ENCODE measurements at places on chromosomes 12 and 14.

- no peak for DNase-seq
Measured at GRCh38 chr12:80636832-80637231, 70.6 kb upstream of the MYF6 start.

DNA sequence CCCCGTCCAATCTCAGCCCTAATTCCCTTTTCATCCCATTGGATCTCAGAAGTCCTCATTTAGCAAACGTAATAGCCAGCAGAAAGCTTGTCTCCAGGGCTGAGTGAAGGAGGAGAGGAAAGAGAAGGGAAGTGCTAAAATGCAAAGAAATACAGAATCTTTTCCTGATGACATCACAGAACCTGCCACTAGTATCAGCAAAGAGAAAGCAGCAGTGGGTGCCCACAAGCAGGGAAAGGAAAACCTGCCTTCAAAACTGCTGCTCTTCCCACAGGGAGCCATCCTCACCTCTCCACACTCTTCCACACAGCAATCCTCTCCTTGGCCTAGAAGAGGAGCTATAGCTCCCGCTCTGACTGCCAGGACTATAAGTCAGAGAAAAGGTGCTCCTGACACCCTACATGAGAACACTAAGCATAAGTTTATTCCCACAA lies 11.3 kb downstream of the MED13L start:
- no peak for DNase-seq

- DNase-seq = no peak
Measured at GRCh38 chr12:56872366-56872765, 61.8 kb downstream of the SDR9C7 start.

DNA sequence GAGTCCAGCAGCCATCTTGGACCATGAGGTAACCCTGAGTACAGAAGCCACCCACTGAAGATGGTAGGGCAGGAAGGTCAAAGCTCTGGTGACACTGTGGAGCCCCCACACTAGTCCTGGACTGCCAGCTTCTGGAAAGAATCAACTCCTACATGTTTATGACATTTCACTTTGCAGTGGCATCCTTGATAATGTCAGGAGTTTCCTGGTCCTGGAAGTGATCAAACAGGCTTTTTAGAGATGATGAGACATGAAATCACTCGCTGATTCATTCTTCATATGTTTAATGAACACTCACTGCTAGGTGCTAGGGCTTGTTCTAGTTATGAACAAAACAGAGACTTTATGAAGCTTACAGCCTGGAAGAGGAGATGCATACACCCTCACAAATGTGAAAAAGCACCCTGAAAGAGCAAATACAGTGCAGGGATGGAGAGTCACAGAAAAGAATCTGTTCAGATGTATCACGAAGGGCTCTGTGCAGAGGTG lies 15.8 kb upstream of the HNF1A start:
- DNase-seq = no peak

GRCh38 chr14:103223818-103224352 lies 100.6 kb downstream of the TNFAIP2 start:
- DNase-seq = no peak

- peak; percentile 15 for DNase-seq
Measured at GRCh38 chr14:52043690-52044089, 25.2 kb downstream of the NID2 start.

DNA sequence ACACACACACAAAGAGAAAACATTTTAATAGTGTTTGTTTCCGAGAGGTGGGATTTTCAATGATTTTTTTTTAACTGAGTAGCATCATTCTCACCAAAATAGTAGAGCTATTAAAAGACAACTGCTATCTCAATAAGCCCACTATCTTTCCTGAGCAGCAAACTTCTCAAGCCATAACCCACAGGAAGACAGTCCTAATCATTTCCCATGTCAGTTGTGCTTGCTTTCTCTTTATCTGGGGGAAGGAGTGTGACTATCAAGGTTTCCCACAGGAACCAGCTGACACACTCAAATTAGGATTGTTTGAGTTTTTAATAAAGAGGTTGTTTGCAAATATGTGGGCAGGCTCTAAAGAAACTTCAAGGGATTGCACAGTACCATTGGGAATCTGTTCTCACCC lies 4.9 kb upstream of the MAX start:
- DNase-seq = no peak

GRCh38 chr12:1978078-1978862 lies 26.0 kb downstream of the DCP1B start:
- no peak for DNase-seq

GRCh38 chr12:121214855-121215745 lies 5.2 kb downstream of the P2RX4 start:
- peak; percentile 90 for DNase-seq

GRCh38 chr12:58452546-58452945 lies 467.8 kb downstream of the LRIG3 start:
- no peak for DNase-seq

- no peak for DNase-seq
Measured at GRCh38 chr12:19058235-19059021, 71.1 kb upstream of the PLEKHA5 start.

- DNase-seq = peak; percentile 86
Measured at GRCh38 chr12:8675591-8676036, 13.0 kb upstream of the MFAP5 start.

- DNase-seq = no peak
Measured at GRCh38 chr12:62758216-62758615, 176.7 kb downstream of the PPM1H start.

DNA sequence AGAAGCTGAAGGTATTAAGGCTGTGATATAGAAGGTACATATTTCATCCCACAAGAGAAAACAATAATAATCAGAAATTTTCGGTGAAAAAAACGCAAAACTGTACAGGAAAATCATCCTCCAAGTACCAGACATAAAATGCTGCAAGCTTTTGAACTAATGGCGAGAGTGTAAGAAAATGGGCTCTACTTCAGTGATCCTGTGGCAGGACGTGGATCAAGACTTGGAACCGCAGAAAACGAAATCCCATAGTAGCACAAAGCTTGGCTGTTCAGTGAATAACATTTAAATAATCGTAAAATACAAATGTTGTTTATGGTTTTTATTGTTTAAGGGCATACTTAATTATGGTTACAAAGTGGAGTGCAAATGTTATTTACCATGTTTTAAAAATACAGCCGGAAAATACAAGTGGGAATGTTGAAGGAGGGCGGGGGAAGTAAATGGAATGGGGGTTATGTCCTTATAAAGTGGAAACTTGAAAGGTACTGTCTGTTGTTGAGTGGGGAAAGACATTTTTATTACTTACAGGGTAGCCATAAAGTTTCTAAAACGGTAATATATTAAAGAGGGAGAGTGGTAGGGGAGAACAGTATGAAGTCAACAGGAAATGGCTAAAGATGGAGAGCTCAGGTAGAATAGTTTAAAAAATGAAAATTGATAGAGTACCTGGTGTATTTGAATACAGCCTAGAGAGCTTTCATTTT lies 1.1 kb downstream of the SMIM10L1 start:
- no peak for DNase-seq

- no peak for DNase-seq
Measured at GRCh38 chr12:54352891-54353874, 11.1 kb downstream of the GPR84 start.

- DNase-seq = no peak
Measured at GRCh38 chr12:132702640-132703039, 8.0 kb upstream of the PGAM5 start.

DNA sequence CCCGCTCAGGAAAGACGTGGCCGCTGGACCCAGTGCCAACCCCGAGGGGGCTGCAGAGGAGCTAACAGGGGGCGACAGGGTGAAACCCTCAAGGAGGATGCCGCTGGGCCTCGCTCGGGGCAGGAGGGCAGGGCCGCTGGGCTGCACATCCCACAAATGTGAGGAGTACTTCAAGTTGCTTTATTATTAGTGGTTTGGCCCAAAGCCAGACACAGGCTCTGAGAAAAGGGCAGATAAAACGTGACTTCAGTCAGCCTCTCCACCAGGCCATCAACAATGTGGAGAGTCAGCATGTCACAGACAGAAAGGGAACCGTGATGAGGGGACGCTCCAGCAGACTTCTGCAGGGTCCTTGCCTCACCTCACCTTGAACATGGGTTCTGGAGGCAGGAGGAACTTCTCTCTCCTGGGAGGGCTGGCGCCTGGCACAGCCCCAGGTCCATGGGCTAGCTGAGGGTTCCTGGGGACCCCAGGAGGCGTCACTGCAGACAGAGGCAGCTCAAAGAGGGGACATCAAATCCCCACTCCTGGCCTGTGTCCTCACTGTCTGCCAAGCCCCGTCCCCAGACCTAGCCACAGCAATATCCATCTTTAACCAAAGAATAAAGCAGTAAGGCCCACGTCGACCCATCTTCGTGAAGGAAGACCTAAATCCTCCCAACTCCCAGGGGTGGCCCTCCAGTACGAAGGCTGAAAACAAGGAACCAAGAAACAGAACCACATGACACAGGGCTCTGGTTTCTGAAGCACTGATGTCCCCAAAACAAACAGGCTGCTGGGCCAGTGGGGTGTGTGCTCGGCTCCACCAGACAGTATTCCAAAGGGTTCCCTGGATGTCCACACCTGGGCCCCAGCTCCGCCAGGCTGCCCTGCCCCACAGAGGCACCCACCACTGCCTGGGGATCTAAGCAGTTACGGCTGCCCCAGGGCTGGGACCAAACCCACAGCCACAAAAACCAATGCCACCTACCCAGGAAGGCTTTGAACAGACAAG lies 35.1 kb downstream of the CCDC85C start:
- no peak for DNase-seq

DNA sequence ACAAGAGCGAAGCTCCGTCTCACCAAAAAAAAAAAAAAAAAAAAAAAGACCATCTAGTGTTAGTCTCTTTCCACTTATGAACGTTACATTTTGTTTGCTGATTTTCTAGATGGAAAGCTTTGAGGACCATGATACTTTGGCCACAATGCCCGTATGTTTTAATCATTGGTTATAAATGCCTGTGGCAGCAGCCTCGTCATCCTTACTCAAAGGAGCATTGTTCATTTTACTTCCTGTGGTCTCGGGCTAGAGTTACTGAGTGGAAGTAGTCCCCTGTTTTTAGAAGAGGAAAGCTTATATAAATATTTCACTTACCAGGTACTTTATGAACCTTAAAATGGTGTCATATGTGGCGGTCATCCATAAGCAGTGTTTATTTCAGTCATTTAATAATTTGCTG lies 359.9 kb downstream of the AEBP2 start:
- DNase-seq = no peak

- DNase-seq = peak; percentile 78
Measured at GRCh38 chr14:95258754-95259593, 60.7 kb downstream of the CLMN start.

DNA sequence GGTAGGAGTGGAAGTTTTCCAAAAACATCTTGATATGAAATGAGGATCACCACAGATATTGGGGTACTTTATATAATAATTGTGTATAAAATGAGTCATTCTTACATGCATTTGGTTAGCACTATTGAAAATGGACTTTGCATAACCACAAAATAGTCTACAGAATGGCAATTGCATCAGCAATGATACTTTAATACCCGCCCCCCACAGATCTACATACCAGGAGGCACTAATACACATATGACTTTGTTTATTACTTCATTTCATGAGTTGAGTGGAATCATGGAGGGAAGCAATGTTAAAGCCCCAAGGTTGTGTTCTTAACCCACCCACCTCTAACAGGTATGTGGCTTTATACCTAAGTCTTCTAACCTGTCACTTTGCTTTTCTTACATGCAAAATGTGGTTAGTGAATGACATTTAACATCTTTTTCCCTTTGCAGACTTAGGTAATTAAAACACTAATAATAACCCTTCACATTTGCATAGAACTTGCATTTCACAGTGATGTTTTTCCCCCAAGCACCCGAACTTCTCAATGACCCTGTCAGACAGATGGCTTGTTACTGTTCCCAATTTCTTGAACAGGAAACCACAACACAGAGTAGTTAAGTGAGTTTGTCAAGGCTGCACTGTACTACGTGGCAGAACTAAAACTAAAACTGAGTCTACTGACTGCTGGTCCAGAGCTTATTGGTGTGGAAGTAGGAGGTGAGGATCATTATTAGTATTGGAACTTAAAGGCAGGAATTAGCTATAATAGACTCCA lies 101.9 kb downstream of the NPAS3 start:
- DNase-seq = no peak

DNA sequence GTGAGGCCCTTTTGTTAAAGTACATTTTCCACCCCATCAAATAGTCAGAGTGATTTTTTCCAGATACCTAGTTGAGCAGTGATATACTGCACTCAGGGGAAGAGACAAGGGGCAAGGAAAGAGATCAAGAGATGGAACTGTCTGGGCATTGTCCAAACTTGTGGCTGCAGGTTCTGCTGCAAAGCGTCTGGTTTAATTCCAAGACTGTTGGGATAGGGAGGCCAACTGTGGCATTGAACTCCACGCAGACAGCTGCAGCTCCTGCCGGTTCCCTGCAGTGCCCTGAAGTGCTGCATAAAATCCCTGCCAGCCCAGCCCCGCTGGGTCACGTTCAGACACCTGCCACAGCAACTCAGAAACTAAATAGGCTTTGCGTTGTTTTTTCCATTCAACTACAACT lies 30.5 kb downstream of the RPH3A start:
- no peak for DNase-seq

DNA sequence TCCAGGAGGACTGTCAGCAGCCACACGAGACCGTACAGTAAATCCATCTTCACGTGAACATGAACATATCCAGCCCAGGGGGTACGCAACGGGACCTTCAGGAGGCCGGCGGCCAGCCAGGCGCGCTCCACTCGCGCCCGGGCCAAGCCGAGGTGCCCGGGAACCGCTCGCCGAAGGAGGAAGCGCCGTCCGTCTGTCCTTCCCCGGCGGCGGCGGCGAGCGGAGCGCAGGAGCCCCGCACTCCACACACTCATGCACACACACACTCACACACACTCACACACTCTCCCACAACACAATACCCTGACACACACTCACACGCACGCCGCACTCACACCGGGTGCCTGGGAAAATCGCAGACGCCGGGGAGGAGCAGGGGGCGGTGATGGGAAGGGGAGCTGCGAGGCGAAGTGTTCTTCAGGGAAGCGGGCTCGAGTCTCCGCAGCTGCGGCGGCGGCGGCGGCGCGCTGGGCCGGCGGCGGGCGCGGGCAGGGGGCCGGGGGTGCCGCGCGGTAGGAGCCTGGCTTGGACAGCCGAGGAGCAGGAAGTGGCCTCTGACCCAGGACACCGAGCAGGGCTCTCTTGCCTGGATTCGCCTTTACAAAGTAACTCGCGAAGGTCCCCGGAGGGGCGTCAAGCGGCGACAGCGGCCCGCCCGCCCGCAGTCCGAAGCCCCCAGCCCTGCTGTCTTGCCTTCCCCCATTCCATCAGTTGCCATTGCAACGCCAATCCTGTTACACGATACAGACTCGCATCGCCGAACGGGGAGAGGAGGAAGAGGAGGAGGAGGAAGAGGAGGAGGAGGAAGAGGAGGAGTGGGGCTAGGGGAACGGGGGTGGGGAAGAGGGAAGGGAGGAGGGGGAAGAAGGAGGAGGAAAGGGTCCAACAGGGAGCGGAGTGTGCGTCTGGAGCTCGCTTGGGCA lies 601 bp downstream of the MDGA2 start:
- no peak for DNase-seq

DNA sequence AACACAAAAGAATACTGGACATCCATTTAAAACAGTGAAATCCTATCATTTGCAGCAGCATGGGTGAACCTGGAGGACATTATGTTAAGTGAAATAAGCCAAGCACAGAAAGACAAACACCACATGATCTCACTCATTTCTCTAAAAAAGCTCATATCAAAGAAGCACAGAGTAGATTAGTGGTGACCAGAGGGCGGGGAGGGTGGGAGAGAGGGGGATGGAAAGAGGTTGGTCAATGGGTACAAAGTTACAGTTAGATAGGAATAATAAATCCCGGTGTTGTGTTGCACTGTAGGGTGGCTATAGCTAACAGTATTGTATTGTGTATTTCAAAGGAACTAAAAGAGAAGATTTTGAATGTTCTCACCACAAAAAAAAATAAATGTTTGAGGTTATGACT lies 52.4 kb downstream of the DUSP6 start:
- DNase-seq = no peak

GRCh38 chr14:65770681-65771080 lies 358.2 kb downstream of the FUT8 start:
- DNase-seq = no peak

Data from inflammatory macrophage (primary cell).